ENCODE measurements at places on chromosomes 2 and 18.

GRCh38 chr2:101830555-101830954, 133.0 kb downstream of the MAP4K4 start:
- no peak for DNase-seq

GRCh38 chr2:217219164-217219520, 359.3 kb upstream of the TNP1 start:
- DNase-seq, result no peak

- DNase-seq, result no peak
Observed at GRCh38 chr2:96816836-96817702, 1.0 kb downstream of the CNNM3 start.

GRCh38 chr2:142179686-142180085, 48.9 kb upstream of the LRP1B start:
- no peak for DNase-seq

DNA sequence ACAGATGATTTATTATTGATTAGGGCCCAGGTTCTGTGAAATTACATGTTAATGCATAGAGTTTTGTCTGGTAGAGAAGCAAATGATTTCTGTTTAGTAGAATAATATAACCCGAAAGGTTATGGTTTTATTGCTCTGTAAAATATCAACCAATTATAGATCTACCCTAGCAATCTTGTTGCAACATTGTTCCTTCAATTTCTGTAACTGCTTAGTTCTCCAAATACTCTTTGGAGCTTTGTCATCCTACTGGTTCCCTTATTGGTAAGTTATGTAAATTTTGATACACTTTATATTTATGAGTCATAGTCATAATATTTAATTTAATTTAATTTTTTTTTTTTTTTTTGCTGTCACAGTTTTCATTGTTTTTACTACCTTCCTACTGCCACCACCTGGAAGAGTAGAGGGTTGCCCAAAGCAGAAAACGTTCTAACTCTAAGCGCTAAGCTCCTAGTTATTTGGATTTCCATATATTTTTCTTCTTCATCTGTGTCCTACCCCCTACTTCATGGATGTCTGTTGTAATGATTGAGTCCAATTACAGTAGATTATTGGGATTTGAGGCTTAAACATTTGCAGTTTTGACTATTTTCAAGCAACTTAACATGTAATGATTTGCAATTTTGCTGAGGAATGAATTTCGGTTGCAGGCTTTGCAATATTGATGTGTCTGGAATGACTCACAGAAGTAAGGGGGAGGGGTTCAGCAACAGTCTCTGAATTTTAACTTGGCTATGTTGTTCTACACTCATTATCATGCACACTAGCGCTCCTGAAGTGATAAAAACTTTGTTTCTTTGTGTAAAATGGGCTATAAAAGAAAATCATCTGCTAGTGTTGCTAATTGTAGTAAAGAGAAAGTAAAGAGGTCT, 51.1 kb downstream of the NABP1 start:
- no peak for DNase-seq

DNA sequence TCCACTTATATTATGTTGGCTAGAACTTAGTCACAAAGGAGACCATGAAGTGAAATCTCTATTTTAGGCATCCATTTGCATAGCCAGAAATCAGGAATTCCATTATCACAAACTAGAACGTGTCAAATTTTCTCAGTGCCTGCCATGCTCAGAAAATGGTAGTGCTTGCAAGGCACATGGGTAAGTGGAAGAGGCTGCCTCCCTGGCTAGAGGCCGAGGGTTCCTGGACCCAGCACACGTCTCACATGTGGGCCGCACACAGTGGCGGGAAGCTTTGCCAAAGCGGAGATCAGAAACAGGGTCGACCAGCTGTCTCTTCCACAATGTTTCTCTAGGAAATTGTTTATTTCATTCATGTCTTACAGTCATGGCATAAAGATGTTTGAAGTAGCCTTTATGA, 42.3 kb downstream of the TRAF3IP1 start:
- DNase-seq, result no peak

DNA sequence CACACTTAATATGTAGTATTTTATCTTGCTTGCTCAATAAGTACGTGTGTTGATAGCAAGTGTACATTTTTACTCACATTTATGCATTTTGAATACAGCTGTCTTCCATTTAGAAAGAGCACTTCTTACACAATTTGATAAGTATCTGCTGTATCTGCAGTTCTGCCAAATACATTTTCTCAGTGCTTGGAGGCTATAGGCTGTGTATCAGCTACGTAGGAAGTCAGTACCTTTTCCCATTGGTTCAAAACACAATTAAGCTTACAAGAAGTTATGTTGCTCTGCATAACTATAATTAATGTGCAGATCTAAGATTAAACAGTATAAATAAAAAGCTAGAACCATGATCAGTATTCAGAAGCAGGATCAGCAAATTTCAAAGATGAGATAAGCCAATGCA, 503.6 kb upstream of the SMIM21 start:
- no peak for DNase-seq

DNA sequence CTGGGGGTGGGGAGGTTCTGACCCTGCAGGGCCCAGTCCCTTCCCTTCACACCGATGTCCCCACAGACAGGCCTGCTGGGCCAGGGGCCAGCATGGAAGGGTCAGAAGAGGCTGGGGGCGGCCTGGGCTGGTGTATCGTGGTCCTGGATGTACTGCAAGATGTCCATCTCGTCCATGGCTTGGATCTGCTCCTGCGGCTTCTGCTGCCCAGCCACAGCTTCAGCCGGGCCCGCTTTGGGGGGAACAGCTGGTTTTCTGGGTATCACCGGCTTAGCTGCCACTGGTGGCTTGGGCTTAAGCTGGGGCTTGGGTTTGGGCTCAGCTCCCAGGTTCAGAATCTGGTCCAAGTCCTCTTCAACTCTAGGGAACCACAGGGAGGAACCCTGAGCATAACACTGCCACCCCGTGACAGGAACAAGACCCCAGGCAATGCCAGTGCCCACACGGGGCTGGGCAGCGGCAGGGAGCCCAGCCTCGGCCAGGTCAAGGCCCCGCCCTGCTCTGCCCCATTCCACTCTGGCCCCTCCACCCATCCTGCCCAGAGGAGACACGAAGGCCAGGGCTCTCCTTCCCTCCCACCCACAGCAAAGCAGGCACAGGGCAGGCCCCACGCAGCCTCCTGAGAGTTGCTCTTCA, 31.9 kb downstream of the HS1BP3 start:
- DNase-seq, result no peak

DNA sequence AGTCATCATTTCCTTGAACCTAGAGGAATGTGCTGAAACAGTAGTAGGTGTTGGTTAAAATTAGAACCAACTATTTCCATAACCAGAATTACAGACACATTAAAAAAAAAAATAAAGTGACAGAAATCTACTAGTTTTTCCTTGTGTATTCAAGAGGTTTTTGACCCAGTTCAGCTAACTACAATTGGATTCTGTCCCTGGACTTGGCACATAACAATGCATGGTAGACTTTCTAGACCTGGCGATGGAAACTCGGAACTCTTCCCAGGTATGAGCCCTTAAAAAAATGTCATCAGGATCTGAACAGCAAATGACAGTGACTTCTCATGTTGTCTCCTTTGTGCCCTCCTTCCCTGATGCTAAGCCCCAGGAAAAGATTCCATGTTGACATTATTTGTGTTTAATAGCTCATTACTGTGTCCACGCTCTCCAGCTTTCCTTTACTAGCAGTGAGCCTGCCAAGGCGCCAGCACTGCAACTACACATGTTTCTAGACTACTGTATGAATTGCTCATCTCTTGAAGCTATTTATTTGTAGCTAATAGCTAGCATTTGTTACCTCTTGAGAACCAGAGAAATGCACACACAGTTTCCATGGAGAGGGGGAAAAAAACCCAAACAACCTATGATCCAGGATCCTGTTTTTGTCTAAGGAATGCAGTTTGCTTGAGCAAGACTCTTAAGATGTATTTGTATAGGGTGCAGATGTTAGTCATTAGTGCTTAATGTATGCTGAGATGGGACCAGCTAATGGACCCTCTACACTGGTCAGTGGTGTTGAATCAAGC, 148.5 kb downstream of the FMNL2 start:
- no peak for DNase-seq

GRCh38 chr18:59459369-59460071, 100.5 kb upstream of the LMAN1 start:
- no peak for DNase-seq

- DNase-seq, result no peak
Observed at GRCh38 chr18:69866212-69866611, 81.5 kb downstream of the CD226 start.

DNA sequence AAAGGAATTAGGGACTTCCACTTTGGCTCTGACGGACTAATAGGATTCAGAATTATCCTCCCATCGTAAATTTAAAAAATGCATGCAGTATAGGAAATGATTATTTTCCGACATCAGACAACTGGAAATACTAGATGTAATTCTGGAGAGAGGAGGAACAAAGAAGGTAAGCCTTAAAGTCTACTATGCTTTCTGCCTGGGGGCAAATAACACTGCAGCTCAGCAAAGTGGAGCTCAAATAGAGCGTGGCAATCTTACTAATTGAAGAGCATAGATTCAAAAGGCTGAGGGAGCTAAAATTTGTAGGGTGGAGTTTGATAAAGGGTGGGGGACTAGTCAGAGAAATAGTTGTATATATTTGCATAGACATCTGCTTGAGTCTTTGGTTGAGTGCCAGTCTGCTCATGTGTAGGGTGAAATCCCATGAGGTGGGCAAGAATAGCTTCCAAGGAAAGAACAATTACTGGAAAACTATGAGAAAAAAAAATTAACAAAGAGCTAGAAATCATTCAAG, 23.8 kb downstream of the COPS8 start:
- DNase-seq, result no peak

- no peak for DNase-seq
Observed at GRCh38 chr2:145939949-145940348, 1420.0 kb upstream of the ZEB2 start.

- DNase-seq, result no peak
Observed at GRCh38 chr2:58834404-58834803, 593.3 kb upstream of the FANCL start.

DNA sequence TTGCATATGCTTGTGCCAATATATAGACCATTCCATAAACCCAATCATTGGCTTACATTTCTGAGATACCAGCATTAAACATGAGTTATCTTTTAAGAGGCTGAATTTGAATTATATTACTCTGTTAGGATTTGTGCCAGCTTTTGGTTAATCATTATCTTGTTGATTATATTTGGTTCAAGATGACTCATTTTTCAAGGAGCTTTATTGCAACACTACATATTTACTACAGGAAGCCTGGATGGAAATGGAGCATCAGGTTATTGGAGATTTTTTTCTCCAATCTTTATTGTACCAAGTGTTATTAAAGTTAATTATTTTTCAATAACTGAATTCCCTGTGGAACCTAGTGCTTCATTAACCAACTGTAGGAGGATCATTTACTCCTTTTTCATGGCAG, 26.4 kb downstream of the EML4 start:
- no peak for DNase-seq

GRCh38 chr18:33232318-33232626, 208.2 kb downstream of the CCDC178 start:
- DNase-seq, result no peak

DNA sequence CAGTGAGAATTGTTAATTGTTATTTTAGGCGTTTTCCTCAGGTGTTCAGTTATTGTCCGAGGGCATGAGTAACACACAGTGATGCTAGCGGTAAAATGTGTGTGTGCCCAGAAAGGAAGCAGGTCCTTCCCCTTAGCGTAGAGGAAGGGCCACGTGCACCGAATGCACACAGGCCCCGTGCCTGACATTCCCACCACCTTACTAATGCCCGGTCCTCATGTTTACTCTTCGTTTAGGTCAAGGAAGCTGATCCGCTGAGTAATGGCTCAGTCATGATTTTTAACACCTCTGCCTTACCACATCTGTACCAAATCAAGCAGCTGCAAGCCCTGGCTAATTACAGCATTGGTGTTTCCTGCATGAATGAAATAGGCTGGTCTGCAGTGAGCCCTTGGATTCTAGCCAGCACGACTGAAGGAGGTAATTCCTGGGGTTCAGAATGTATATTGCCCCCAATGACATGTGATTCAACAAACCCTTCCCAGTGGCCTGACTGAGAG, 76.7 kb downstream of the MERTK start:
- no peak for DNase-seq

GRCh38 chr2:46847726-46848412, 67.7 kb downstream of the MCFD2 start:
- no peak for DNase-seq

GRCh38 chr2:112295407-112296078, 20.1 kb downstream of the ZC3H6 start:
- DNase-seq, result no peak

GRCh38 chr2:158502974-158503373, 46.2 kb downstream of the PKP4 start:
- no peak for DNase-seq

DNA sequence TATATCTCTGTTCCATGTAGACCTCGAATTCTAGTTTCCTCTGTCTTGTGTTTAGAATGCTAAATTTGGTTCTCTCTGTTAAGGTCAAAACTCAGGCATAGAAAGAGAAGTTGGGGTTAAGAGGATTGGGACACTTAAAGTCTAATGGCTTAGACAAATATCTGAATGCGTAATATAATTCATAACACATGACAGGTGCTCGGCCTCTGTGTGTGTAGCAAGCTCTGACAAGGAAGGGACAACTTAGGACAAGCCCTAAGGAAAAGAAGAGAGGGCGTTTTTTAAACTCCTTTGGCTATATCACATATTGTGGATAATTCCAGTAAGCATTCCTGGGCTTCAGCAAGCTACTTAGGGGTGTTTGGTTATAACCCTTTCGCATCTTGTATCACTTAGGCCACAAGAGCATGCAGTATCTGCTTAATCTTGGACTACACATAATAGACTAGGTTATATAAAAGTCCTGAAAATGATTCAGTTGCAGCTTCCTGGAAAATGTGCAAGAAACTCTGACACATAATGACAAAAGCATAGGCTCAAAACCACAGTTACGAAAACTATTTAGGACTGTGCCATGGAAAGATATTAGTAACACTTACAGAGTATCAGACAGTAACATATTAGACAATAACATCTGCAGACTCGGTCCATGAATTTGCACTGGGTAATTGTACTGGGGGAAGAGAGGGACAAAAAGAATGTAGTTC, 16.1 kb upstream of the CREB1 start:
- DNase-seq, result no peak

DNA sequence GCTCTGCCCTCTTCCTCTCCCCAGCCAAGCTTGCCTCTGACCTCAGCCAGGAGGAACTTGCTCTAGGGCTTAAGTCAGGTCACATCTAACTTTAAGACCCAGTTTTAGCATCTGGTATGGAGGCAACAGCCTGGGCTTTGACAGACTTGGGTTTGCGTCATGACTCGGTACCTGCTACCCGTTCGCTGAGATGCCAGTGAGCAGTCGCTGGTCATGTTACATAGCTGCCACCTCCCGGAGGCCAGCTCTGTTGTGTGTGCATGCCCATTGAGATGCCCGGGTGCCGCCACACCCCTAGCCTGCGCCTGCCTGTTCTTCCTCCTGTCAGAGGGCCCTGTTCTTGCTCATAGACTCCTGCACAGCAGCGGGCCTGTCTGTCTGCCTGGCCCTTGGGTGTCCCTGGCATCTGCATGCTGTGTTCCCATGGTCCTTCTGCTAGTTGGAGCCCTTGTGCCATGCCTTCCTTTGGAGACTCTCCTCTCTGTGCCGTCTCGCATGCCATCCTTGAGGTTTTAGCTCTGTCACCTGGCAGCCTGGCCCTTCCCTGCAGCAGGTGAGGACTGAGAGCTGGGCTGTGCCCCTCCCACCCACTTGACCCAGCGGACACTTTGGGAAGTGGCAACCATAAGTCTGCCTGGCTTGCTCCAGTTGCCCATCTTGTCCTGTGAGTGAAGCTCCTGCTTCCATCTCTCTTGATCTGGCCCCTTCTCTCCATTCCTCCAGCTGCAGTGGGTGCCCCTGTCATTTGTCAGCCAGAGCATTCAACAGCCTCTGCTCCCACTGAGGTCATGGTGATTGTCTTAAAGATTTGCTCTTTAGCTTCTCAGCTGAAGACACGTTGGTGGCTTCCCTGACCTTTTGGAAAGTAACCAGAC, 24.9 kb downstream of the ASAP2 start:
- DNase-seq, result no peak
